ENCODE measurements at places on chromosomes 4 and X. TPM values are rescaled to one million over a fixed set of nuclear protein-coding genes. Genes with fewer than 3 reads are reported as not detected.

CDKL2 gene
- 4.2 TPM for total RNA-seq

DNA sequence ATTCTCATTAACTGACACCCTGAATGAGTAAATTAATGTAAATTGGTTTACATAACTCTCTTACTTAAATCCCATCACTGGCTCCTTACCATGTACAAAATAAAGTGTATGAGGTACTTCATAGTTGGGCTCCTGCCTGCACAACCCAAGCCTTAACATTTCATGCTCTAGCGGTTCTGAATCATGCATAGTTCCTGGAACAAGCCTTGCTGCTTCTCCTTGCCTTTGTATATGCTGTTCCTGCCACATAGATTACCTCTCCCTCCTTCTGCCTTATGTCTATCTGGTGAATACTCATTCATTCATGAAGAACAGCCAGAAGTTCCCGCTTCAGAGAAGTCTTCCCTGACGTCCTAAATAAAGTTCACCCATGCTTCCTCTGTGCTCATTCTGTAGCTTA is 594.7 kb downstream of the SMARCA1 start:
- DNase-seq = no peak
- no peaks in the 10 kb centered on the region for H3K4me1 ChIP-seq
- no peaks in the 10 kb centered on the region for H3K36me3 ChIP-seq
- H3K4me3 ChIP-seq = no peak overlapping the region

TEC gene
- total RNA-seq = 0.35 TPM

DNA sequence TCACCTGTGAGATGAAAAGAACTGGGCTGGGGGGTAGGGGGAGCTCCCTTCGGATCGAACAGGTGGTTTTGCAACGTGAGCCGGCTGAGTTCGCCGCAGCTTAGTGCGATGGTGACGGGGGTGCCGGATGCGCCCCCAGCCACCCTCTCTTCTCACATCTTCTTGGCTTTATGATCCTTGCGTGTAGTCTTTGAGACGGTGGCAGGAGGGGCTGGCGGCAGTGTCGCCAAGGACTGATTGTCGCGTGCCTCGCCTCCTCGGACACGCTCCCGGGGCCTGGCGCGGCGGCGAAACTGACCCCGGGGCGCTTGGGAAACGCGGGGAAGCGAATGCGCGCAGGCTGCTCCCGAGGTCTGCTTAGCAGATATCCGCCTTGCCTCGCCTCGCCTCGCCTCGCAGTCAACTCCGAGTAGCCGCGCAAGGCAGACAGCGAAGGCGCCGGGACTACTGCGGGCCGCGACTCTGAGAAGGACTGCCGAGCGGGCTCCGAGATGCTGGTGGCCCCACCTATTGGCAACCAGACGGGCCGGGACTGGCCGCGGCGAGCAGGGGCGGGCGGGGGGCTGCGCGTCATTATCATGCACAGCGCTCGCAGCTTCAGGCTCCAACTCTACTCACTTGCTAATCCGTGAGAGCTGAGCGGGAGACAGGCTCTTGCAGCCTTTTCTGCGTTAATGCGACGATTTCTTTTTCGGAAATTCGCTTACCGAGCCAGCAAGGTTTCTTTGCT is 1.5 kb downstream of the GRID2 start:
- DNase-seq = peak; percentile 92
- peak overlapping the region; percentile 68 for H3K4me3 ChIP-seq
- no peaks in the 10 kb centered on the region for H3K36me3 ChIP-seq
- H3K27me3 ChIP-seq = peaks cover 70% of the 10 kb centered on the region

DNA sequence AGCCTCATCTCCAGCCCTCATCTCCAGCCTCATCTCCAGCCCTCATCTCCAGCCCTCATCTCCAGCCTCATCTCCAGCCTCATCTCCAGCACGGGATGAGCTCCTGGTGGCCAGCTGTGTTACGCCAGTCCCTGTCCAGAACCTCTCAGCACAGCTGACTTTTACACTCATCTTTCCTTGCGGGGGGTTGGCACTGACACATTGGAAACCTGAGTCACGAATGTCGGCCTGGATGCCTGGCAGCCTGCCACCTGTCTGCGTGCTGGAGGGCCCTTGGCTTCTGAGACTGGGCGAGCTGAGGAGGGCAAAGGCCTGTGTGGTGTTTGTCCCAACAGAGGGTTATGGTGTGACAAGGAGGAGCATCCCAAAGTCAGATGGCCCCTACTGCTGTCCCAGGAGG is 66.1 kb upstream of the HGFAC start:
- H3K4me1 ChIP-seq = peaks cover 37% of the 10 kb centered on the region

Measured in chondrocyte (in vitro differentiated cells).